ENCODE measurements at places on chromosomes 11 and 22. TPM values are rescaled to one million over a fixed set of nuclear protein-coding genes. Genes with fewer than 3 reads are reported as not detected.

DNA sequence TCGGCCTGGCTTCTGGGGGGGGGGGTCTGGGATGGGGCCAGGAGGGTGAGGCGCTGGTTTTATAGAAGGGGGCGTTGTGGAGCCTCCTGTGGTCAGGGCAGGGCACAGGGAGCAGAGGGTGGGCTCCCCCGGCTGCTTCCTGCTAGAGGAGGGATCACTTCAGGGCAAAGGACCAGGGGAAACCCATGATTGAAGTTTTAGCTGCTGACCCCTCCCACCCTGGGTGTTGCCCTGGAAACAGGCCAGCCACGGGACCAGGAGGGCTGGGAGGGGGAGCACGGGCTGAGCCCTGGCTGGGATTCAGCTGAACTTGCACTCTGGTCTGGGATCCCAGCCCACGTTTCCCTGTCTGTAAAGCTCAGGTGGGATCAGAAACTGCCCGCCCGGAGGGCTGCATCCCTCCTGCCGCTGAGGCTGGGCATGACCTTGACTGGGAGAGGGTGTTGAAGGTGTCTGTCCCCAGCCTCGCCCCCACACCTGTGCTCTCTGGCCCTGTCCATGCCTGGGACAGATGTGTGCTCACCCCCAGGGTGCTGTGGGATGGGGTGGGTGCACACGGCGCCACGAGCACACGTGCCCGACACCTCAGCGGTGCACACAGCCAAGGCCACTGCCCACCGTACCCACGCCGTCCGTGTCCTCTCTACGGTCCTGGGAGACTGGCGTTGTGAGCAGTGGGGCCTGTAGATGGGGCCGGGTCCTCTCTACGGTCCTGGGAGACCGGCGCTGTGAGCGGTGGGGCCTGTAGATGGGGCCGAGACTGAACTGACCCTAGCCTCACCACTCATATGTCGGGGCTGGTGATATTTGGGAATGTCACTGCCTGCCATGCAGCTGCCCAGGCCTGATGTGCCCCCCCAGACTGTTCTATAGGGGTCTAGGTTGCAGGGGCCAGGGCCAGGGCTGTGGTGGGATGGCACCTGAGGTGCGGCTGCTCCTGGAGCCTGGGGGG lies 2.3 kb downstream of the TSPAN4 start:
- H3K4me1 ChIP-seq, result peaks cover 44% of the 10 kb centered on the region
- H3K27me3 ChIP-seq, result no peaks in the 10 kb centered on the region
- DNase-seq, result peak; percentile 79
- peak overlapping the region; percentile 76 for H3K27ac ChIP-seq

GRCh38 chr11:32893093-32893342 lies 407 bp downstream of the QSER1 start:
- H3K36me3 ChIP-seq, result no peaks in the 10 kb centered on the region
- peak overlapping the region; percentile 85 for H3K27ac ChIP-seq
- H3K4me1 ChIP-seq, result peaks cover 14% of the 10 kb centered on the region
- H3K27me3 ChIP-seq, result no peaks in the 10 kb centered on the region

- H3K36me3 ChIP-seq, result no peaks in the 10 kb centered on the region
- no peaks in the 10 kb centered on the region for H3K27me3 ChIP-seq
- DNase-seq, result no peak
Observed at GRCh38 chr11:46352063-46352841, 5.0 kb downstream of the DGKZ start.

GRCh38 chr22:29093501-29094300 lies 20.9 kb downstream of the KREMEN1 start:
- H3K27ac ChIP-seq, result no peak overlapping the region
- no peaks in the 10 kb centered on the region for H3K36me3 ChIP-seq
- H3K27me3 ChIP-seq, result no peaks in the 10 kb centered on the region
- H3K4me1 ChIP-seq, result peaks cover 21% of the 10 kb centered on the region
- DNase-seq, result no peak

- H3K4me3 ChIP-seq, result no peak overlapping the region
- no peak for DNase-seq
- H3K4me1 ChIP-seq, result no peaks in the 10 kb centered on the region
- no peaks in the 10 kb centered on the region for H3K36me3 ChIP-seq
Observed at GRCh38 chr11:129458756-129459535, 83.3 kb downstream of the BARX2 start.

DNA sequence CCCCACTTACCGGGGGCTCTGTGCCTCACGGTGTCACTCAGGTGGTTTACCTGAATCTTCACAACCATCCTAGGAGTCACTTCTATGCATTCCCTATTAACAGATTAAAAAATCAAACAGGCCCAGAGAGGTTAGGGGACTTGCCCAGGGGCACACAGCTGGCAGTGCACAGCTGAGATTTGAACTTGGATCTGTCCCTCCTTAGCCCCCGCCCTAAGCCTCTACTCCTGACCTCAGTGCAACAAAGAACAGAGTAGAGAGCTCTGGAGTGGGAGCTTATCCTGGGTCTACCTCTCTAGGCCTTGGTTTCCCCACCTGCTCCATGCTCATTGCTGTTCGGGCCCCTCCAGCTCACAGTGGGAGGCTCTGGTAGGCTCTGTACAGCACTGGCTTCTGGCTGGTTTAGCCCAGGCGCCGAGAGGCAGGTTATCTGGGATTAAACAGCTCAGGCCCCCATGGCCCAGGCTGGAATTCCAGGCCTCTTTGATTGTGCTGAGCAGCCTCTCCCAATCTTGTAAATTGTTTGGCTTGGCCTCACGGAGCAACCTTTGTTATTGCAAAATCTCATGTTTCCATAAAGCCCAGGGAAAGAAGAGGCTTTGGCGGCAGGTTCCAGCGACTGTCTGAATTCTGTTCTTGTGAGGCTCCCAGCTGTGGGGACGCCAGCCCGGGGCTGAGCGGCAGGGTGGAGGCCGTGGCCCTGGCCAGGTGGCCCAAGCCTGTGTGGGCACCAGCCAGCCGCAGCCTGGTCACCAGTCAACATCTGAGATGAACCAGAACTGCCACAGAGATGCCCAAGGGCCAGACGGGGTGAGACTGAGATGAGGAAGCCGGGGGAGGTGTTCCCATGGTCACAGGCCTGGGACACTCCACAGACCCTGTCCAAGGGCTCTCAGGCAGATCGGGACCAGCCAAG lies 28.9 kb upstream of the SHISAL1 start:
- H3K27ac ChIP-seq, result no peak overlapping the region
- H3K27me3 ChIP-seq, result no peaks in the 10 kb centered on the region
- no peak for DNase-seq

DNA sequence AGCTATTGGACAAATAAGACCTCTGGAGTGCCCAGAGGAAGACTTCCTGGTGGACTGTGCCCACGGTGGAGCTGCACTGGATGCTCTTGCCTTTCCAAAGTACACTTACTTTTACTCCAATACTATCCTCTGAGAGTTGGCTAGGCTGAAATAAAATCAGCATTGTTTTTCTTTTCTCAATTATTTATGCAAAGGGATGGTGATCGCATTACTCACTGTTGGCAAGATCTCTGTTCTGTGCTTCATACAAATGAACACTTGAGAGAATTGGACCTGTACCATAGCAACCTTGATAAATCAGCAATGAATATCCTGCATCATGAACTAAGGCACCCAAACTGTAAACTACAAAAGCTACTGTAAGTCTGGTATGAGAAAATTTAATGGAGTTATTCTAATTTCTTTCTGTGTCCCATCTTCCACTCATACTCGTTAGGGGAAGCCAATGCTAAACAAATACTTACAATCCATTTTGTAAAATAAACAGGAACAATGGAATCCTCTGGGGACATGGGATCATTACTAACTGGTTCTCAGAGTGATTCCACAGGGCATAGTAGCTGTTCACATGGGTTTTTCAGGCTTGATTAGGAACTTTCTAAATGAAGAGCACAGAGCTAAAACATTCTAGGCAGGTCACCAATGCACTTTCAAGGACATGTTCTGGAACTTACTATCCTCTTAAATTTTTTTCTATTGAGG lies 26.3 kb downstream of the NLRP14 start:
- H3K27me3 ChIP-seq, result no peaks in the 10 kb centered on the region
- no peaks in the 10 kb centered on the region for H3K36me3 ChIP-seq
- no peak overlapping the region for H3K27ac ChIP-seq
- no peaks in the 10 kb centered on the region for H3K4me1 ChIP-seq
- no peak for DNase-seq

GRCh38 chr22:22103078-22103875 lies 120.7 kb upstream of the TOP3B start:
- no peaks in the 10 kb centered on the region for H3K36me3 ChIP-seq
- no peak overlapping the region for H3K4me3 ChIP-seq
- no peak overlapping the region for H3K27ac ChIP-seq
- no peaks in the 10 kb centered on the region for H3K4me1 ChIP-seq
- DNase-seq, result no peak
- H3K27me3 ChIP-seq, result no peaks in the 10 kb centered on the region

DNA sequence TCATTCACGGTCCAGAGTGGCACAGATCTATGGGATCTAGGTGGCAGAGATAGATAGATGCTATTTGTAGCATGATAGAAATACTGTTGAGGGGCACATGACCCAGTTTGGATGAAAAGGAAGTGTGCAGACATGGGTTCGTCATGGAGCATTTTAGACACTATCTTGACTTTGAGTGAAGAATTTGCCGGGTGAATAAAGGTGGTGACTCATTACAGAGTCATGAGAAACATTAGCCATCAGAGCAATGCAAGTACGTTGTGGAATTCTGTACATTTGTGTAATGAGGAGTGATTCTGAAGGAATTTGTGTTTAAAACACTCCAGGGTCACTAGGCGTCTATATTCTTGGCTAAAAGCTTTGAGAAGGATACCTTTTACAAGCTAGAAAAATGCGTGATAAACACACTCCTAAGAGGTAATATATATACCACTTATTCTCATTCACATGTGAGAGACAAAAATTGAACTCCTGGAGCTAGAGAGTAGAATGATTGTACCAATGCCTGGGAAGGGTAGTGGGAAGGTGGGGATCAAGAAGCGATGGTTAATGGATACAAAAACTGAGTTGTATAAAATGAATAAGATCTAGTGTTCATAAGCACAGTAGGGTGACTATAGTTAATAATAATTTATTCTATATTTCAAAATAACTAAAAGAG lies 593.7 kb upstream of the LUZP2 start:
- H3K4me1 ChIP-seq, result no peaks in the 10 kb centered on the region
- no peak overlapping the region for H3K4me3 ChIP-seq
- no peak overlapping the region for H3K27ac ChIP-seq
- no peaks in the 10 kb centered on the region for H3K27me3 ChIP-seq
- no peaks in the 10 kb centered on the region for H3K36me3 ChIP-seq
- no peak for DNase-seq

GRCh38 chr11:67274768-67275605 lies 8.7 kb downstream of the GRK2 start:
- no peaks in the 10 kb centered on the region for H3K27me3 ChIP-seq
- peaks cover 4% of the 10 kb centered on the region for H3K36me3 ChIP-seq

DNA sequence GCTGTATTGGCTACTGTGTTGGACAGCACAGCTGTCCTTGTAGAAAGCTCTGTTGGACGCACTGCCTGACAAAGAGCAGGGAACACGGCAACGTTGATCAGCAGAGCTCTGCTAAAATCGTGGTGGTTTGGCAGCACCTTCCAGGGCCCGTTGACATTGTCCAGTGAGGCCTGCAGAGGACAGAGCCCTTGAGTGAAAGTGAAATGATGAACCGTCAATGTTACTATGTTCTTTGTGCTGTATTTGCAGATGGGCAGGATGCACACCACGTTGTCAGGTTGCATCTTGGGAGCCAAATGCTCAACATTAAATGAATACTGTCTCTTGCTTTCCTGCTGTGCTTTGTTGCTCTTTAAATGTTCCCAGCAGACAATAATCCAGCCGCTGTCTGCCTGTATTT lies 69.7 kb downstream of the NELL1 start:
- no peaks in the 10 kb centered on the region for H3K4me1 ChIP-seq
- H3K27me3 ChIP-seq, result no peaks in the 10 kb centered on the region
- no peak for DNase-seq
- no peak overlapping the region for H3K4me3 ChIP-seq
- H3K27ac ChIP-seq, result no peak overlapping the region
- no peaks in the 10 kb centered on the region for H3K36me3 ChIP-seq

GRCh38 chr11:83249445-83249844 lies 36.7 kb downstream of the CCDC90B start:
- DNase-seq, result no peak
- H3K36me3 ChIP-seq, result no peaks in the 10 kb centered on the region
- no peaks in the 10 kb centered on the region for H3K4me1 ChIP-seq

- H3K36me3 ChIP-seq, result no peaks in the 10 kb centered on the region
- H3K27ac ChIP-seq, result no peak overlapping the region
- no peak for DNase-seq
- H3K4me3 ChIP-seq, result no peak overlapping the region
- no peaks in the 10 kb centered on the region for H3K27me3 ChIP-seq
- no peaks in the 10 kb centered on the region for H3K4me1 ChIP-seq
Observed at GRCh38 chr11:28464252-28464867, 356.2 kb downstream of the METTL15 start.

- no peaks in the 10 kb centered on the region for H3K4me1 ChIP-seq
- no peak overlapping the region for H3K27ac ChIP-seq
- H3K36me3 ChIP-seq, result no peaks in the 10 kb centered on the region
- H3K4me3 ChIP-seq, result no peak overlapping the region
- no peak for DNase-seq
Observed at GRCh38 chr11:8997451-8997850, 6.3 kb downstream of the NRIP3 start.

DNA sequence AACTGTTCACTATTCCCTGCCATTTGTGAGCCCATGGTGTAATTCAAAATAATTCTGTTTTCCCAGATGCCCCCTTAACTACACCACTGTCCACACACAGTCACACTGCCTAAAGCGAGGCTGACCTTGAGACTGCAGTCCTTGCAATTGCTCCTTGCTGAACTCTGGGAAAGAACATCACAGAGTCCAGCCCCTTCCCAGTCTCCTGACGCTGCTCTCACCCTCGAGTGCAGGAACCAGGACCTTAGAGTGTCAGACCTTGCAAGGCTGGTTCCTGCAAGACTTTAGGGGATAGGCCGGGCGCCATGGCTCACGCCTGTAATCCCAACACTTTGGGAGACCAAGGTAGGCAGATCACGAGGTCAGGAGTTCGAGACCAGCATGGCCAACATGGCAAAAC lies 33.6 kb downstream of the AHNAK start:
- H3K27me3 ChIP-seq, result no peaks in the 10 kb centered on the region
- no peak overlapping the region for H3K27ac ChIP-seq
- peaks cover 7% of the 10 kb centered on the region for H3K4me1 ChIP-seq
- H3K4me3 ChIP-seq, result no peak overlapping the region
- no peaks in the 10 kb centered on the region for H3K36me3 ChIP-seq

GRCh38 chr11:8784954-8785353 lies 102.4 kb downstream of the RPL27A start:
- no peaks in the 10 kb centered on the region for H3K36me3 ChIP-seq
- no peak overlapping the region for H3K27ac ChIP-seq
- H3K4me3 ChIP-seq, result no peak overlapping the region
- H3K27me3 ChIP-seq, result no peaks in the 10 kb centered on the region
- DNase-seq, result no peak

TRIM51 gene
- total RNA-seq, result not detected

DBX1 gene
- not detected for total RNA-seq

GPHA2 gene
- not detected for total RNA-seq

JHY gene
- 0.14 TPM for total RNA-seq

BRD1 gene
- total RNA-seq, result 20.7 TPM

MS4A4A gene
- 8.6 TPM for total RNA-seq

TRIM3 gene
- total RNA-seq, result 12.7 TPM

MFRP gene
- not detected for total RNA-seq

AP2A2 gene
- 20.5 TPM for total RNA-seq

OOSP4A gene
- not detected for total RNA-seq

All from liver (tissue), 10 donors.